SIG-M5 (cell line): ENCODE measurements at places on chromosomes 3 and 15.
A peak's percentile ranks its signal among the peaks of the same experiment; 100 is the strongest.

GRCh38 chr15:40680151-40680550 lies 14.8 kb upstream of the RAD51 start:
- DNase-seq, result no peak

DNA sequence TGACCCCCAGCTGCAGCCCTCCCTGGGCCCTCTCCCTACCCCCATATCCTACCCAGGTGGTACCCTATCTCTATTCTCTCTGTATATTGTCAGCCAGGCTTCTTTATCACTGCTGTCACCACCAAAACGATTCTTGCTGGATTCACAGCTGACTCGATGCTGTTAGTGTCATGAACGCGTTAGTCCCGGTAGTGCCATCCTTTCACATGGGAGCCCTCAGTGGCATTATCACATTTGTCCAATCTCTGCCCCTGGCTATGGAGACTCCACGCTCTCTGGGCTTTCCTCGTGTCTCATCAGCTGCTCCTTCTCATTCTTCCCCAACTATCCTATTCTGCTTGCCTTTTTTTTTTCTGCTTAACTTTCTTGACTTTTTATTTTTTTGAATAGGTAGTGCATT lies 7.0 kb downstream of the SCAMP5 start:
- no peak for DNase-seq

GRCh38 chr15:84944311-84944710 lies 37.3 kb upstream of the PDE8A start:
- DNase-seq, result no peak

DNA sequence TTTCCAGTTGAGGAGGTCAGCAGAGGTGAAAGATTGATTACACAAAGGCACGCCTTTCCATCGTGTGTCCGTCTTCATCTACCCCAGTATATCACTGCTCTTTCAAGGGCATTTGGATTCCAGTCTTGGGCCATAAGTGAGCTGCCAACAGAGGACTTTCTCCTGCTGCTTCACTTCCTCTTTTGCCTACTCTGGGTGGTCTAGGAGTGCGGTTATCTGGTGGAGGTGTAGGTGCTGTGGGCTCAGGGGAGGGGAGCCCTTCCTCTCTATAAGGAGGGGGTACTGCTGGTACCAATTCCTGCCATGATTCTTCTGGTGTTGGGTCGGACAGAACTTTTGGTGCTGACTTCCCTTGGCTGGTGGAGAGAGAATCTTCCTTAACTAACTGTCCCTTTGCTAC lies 83.1 kb upstream of the VEPH1 start:
- no peak for DNase-seq

DNA sequence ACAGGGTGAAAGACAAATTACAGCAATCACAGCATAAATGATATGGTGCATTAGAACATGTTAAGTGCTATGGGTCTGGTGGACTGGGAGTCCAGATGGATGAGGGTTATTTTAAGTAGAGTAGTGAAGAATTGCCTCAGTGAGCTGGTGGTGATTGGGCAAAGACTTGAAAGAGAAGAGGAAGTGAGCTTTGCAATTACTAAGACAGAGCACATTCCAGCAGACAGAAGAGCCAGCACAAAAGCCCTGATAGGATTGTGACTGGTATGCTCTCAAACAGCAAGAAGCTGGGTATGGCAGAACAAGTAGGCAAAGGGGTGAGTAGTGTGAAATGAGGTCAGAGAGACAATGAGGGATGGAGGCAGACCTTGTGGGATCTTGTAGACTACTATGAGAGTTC lies 2.1 kb upstream of the ACKR4 start:
- DNase-seq, result no peak

DNA sequence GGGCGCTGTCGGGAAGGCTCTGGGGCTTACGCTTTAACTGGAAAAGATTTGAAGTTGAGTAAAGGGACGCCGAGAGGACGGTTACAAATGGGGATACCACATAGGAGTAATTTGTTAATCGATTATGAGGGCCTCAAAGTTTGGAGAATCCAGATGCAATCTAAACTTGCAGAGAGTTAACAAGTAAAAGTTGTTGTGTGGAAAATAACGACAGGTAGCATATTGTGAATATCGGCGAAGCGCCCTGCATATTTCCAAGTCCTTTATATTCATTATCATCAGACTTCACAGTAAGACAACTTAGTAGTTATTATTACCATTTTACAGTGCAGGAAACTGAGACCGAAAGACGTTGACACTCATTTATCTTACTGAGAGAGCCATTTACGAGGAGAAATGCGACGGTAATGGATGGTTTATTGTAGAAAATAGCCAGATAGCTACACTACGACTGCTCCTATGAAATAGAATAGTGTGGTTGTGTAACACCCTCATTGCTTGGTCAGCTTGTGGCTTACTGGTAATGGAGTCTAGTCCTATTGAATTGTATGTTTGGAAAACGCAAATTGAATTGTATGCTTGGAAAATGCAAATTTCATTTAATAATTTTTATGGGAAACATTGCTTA lies 700 bp downstream of the MKRN2 start:
- no peak for DNase-seq

DNA sequence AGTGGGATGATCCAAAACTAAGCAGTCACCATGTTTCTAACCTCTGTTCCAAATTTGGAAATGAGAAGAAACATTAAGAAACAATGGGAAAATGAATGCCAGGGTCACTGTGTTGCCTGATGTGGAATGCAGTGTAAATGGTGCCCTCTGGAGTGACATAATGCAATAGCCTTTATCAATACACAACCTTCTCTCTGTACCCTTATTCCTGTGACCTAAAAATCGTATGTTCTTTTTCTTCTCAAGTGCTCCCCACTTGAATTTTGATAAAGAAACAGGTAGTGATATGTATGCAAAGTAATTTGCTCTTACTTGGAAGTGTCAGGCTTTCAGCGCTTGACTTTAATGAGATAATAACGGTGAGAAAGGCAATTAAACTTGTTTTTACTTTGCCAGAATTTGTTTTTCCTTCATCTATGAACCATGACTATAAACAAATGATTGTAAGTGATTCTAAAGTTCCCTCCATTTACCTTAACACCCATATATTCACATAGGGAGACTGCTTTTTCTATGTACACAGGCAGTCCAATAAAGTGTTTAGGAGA lies 145.8 kb upstream of the THRB start:
- no peak for DNase-seq

GRCh38 chr3:132872711-132873110 lies 150.5 kb upstream of the NPHP3 start:
- DNase-seq, result no peak

DNA sequence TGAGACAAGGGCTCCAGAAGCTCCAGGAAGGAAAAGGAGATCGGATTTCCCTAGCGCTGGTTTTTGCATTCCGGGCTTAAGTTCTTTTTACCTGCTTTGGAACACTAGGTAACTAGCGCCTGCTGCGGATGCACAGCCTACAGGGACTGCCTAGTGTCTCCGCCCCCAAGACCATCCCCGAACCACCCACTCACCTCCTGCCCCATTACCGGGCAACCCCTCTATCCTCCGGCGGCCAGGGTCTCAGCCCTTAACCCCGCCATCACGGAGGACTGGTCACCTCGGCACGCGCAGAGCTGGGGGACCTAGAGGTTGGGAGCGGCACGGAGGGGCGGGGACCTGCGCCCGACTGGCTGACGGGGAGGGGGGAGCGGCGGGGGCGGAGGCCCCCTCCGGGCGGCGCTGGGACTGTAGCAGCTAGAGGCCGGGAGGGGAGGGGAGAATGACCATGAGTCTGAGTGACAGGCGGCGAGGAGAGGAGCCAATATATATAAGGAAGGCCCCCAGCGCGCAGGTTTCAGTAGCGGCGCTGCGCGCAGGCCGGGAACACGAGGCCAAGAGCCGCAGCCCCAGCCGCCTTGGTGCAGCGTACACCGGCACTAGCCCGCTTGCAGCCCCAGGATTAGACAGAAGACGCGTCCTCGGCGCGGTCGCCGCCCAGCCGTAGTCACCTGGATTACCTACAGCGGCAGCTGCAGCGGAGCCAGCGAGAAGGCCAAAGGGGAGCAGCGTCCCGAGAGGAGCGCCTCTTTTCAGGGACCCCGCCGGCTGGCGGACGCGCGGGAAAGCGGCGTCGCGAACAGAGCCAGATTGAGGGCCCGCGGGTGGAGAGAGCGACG lies at the start of gene DLL4:
Gene DLL4, plus strand, starts transcription at position 520 of the 839 bp plus-strand sequence. CDS start 329 bp downstream, outside the sequence.
- DNase-seq, result no peak

GRCh38 chr3:184636741-184637316 lies 75.0 kb downstream of the MAGEF1 start:
- peak; percentile 30 for DNase-seq

DNA sequence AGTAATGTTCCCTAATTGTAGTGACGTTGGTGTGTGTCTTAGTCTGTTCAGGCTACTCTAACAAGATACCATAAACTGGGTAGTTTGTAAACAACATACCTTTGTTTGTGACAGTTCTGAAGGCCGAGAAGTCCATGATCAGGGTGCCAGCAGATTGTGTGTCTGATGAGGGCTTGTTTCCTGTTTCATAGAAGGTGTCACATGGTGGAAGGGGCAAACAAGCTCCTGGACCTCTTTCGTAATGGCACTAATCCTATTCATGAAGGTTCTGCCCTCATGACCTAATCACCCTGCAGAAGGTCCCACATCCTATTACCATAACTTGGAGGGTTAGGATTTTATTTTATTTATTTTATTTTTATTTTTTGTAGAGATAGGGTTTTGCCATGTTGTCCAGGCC lies 11.1 kb downstream of the ATXN7 start:
- no peak for DNase-seq

GRCh38 chr3:11724615-11725339 lies 81.1 kb upstream of the VGLL4 start:
- DNase-seq, result no peak

DNA sequence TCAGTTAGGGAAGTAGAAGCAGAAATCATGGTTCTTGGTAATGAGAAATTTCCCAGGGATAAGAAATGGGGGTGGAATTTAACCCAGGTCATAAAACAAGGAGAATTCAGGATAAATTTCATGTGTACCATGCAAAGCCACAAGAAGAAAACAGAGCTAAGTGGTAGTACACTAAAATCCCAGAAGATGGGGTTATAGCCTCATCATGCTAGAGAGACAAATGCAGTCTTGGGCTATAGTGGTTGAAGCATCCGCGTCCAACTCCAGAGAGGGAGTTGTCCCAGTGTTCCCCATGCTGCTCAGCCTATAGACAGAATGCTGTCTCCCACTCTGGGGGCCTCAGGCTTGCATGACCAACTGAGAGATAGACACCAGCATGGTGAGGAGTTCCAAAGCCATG lies 36.2 kb upstream of the CLRN1 start:
- no peak for DNase-seq

- no peak for DNase-seq
These were observed 593.4 kb upstream of the TGFBR2 start for GRCh38 chr3:30012941-30013543.

DNA sequence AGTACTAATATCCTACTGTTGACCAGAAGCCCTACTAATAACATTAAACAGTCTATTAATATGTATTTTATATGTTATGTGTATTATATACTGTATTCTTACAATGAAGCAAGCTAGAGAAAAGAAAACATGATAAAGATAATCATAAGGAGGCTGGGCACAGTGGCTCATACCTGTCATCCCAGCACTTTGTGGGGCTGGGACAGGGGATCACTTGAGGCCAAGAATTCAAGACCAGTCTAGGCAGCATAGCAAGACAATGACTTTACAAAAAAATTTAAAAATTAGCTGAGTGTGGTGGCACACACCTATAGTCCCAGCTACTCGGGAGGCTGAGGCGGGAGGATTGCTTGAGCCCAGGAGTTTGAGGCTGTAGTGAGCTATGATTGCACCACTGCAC lies 8.9 kb upstream of the HERC1 start:
- no peak for DNase-seq

GRCh38 chr3:38137615-38138348 lies 679 bp upstream of the MYD88 start:
- no peak for DNase-seq

GRCh38 chr3:55330355-55330754 lies 156.8 kb downstream of the WNT5A start:
- DNase-seq, result no peak

- DNase-seq, result no peak
These were observed 157.2 kb upstream of the TMEM108 start for GRCh38 chr3:132880986-132881385.

DNA sequence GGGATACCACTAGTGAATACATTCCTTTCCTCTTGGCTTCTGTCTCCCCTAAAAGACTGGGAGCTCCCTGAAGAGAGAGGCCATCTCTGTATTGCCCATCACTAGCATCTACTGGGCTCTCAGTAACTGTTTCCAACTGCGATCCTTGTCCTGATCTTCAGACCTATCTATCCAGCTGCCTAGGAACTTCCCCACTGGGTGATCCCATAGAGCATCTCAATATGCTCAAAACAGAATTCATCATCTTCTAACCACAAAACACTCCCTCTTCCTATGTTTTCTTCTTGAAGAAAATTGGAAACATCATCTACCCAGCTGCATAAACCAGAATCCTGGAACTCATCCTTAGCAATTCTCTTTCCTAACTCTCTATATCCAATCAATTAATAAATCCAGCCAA lies 54.6 kb downstream of the PLD1 start:
- no peak for DNase-seq

DNA sequence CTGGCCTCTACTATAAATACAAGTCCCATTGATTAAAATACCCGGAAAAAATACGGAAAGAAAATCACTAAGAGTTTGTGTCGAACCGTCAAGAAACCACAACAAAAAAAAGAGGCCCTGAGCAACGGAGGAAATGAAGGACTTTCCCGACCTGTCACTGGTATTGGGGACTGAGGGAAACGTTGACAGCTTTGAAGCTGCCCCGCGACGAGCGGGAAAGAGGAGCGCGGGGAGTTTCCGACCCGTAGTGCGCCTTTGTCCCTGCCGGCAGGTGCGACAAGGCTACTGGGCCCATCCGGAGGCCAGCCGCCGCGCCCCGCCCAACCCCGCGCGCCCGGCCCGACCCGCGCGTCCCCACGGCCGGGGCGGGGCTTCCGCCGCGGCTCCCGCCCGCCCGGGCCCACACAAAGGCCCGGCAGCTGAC lies 416 bp downstream of the PBRM1 start:
- no peak for DNase-seq

- DNase-seq, result no peak
These were observed 21.1 kb upstream of the ST6GAL1 start for GRCh38 chr3:186909078-186909853.

DNA sequence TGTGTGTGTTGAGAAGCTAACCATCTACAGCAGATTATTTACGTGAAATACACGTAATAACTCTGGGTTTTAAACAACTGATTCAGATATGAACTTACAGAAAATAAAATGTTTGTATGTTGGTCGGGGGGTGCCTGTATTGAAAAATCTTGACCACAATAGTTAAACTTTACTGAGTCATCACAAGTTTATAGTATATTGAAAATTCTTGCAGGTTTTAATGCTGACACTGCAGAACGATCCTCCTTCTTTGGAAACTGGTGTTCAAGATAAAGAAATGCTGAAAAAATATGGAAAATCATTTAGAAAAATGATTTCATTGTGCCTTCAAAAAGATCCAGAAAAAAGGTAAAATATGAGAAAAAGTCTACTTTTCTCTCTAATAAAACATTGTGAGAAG lies 41.3 kb upstream of the SLC22A13 start:
- no peak for DNase-seq

GRCh38 chr15:38814891-38815290 lies 250.3 kb upstream of the RASGRP1 start:
- no peak for DNase-seq
